Spinal cord (tissue), 10 donors: ENCODE measurements at places on chromosomes 2 and 18.

DNA sequence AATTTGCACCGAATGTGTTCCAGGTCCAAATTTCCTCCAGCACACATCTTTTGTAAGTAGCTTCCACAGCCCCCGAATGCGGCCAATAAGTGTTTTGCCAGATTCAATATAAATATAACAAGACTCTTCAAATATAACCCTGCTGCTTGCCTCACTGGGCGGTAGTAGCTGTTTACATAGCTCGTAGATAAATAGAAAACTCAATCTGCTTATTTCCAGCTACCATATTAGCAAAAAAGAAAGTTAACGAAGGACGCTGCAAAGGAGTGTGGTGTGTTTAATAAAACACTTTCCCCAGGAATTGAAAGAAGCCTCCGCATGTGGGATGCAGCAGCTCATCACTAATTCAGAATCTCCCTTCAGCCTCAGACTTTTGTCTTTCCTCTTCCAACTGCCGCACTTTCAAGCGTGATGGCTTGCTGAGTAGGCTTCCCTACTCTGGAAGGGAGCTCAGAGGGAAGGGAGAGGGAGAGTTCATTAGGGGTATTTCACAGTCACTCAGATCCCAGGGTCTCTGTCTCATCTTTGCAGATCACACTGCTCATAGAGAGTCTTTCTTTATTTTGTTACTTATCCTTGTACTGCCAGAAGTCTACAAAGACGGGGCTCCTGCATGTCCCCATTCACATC lies 367.0 kb downstream of the RND3 start:
- no peak for DNase-seq

- DNase-seq = no peak
These were observed 2.6 kb downstream of the SMARCAL1 start for GRCh38 chr2:216414772-216415319.

DNA sequence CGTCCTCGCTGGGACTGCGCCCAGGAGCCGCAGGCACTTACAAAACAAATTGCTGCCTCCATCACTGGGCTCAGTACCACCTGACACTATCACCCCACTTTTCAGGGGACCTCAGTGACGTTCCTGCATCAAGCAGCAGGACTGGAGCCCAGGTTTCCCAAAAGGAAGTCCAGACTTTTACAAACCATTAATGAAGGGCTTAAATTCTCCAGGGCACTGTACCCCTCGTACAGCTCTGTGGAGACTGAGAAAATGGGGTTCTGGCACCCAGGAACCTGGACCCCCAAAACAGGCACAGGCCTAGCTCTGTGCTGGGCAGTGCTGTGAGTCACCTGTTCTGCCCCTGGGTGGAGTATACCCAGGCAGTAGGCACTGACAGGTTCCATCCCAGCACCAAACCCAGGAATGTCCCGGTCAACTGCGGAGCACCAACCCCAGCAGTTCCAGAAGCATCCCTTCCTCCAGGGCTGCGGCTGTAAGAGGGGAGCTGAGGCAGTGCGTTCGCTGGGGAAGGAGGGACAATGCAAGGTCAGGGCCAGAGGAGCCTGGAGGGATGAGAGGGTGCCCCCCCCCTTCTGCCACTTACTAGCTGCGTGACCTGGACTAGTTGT lies 24.6 kb upstream of the NOTO start:
- no peak for DNase-seq

- DNase-seq = no peak
These were observed 17.7 kb downstream of the SRSF7 start for GRCh38 chr2:38733300-38733971.

DNA sequence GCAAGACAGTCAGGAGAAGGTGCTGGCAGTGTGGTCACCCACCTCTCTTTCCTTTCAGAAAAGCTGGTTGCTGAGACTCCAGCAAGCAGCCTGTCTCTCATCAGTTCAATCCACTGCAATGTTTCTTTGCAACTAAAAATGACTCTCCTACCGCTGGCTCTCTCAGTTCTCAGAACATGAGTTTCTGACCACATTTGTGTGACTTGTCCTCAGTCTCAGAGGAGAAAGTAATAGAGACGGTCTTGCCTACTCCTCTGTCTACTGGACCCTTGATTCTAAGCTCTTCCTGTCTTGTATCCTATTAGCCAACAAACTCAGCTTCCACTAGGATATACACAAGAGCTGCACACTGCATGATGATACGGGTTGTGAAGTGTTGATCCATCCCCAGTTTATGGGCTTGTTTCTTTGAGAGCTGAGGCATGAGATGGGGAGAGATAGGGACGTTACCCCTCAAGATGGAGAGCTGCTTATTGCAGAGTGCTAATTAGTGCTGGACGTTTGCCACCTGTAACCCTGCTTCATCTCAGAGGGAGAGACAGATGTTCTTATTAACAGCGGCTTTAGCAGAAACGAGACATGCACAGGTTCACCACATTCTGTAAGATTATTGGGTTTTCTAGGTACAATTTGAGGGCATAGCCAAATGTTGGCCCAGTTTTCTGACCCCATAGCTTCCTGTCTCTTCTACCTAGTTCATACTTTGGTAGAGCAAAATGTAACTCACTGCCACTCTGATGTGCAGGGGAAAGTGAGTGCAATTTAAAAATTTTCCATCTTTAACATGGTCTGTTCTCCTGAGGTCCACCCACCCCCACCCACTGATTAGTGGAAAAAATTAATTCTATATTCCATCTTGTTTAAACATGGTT lies 32.4 kb upstream of the YWHAQ start:
- no peak for DNase-seq

DNA sequence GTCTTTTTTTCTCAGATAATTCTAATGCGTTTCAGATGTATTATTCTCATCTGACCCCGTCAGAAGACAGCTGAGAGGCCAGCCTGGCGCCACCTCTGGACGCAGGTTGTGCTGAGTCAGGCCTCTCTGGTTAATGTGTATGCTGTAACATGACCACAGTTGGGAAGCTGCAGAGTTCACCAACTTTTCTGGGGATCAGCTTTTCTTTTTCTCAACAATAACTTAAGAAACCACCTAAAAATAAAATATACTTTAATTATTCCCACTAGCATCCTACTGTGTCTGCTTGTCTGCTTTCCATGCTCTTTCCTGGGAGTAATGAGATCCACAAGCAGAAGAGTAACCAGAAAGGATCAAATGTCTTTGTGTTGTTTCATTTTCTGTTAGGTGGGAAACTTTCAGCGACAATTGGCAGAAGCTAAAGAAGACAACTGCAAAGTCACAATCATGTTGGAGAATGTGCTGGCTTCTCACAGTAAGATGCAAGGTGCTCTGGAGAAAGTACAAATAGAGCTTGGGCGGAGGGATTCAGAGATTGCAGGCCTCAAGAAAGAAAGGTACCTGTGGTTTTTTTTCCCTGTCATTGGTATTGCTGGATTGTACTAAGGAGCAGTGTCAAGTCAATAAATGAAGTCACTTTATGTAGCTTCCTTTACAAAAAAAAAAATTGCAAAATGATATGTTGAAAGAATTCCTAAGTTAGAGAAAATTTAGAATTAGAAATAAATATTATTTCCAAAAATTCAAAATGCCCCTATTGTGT lies 79.8 kb downstream of the CCDC150 start:
- DNase-seq = no peak

DNA sequence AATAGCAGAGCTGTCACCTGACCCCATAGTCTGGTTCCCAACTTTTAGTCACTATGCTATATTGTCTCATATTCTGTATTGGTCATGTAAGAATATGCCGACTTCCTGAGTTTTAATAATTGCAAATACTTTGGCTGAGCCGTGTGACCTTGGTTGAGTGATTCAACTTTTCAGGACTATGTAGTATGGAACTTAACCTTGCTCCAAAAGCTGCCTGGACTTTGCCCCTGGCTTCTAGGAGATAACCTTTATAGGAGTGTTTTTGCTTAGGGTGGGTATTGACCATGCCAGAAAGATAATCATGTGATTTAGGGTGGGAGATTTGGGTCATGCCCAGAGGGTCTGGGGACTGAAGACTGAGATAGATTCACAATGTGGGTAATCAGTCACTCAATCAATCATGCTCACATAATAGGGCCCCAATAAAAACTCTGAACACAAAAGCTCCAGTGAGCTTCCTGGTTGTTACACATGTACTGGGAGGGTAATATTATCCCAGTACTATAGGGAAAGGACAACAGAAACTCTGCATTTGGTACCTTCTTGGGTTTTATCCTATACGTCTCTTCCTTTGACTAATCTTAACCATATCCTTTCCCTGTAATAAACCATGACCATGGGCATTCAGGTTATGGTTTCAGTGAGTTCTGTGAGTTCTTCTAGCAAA lies 235.6 kb downstream of the RNF152 start:
- DNase-seq = no peak

DNA sequence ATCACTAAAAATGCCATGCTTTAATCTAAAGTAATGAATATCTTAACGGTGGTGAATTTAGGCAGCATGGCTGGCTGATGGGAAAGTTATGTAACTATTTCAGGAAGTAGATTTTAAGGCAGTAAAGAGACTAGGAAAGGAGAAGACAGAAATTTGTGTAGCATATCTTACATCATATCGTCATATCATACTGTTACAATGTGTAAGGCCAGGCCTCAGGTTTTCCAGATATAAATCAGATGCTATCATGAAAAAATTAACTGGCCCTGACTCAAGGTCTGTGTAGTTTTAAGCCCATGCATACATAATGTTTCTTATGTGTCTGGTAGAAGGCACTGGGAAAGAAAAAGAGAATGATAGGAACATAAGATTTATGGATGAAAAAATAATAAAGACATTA lies 8.9 kb upstream of the FAP start:
- no peak for DNase-seq

DNA sequence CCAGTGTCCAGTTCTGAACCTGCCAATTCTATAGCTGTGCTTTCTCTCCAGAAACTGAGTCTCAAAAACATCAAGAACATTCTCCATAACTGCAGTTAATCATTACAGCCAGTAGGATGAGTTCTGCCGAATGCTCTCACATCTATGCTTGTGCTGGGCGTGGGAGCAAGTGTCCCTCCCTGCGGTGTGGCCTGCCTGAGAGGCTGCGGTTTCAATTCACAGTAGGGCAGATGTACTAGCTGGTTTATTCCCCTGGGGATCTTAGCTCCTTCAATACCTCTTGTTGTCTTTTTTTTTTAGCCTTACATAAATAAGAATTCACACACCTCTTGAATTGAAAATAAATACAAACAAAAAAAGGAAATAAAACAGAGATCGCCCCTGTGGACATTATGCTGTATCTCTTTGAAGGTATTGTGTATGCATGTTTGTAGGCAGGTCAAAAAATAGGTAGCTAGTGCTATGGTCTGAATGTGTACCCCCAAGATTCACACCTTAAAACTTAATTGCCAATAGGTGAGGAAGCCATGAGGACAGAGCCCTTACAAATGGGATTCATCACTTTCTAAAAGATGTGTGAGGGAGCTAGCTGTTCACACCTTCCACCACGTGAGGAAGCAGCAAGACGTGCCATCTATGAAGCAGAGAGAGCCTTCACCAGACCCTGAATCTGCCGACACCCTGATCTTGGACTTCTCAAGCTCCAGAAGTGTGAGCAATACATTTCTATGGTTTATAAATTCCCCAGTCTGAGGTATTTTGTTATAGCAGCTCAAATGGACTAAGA lies 74.3 kb downstream of the BCL2L11 start:
- DNase-seq = no peak

- no peak for DNase-seq
These were observed 1239.4 kb upstream of the CRIM1 start for GRCh38 chr2:35116151-35116550.
